ENCODE measurements at places on chromosomes 13 and 19.

- no peak for DNase-seq
Measured at GRCh38 chr13:43482026-43482425, 304.7 kb downstream of the ENOX1 start.

- no peak for DNase-seq
Measured at GRCh38 chr13:110485604-110486003, 75.9 kb downstream of the RAB20 start.

DNA sequence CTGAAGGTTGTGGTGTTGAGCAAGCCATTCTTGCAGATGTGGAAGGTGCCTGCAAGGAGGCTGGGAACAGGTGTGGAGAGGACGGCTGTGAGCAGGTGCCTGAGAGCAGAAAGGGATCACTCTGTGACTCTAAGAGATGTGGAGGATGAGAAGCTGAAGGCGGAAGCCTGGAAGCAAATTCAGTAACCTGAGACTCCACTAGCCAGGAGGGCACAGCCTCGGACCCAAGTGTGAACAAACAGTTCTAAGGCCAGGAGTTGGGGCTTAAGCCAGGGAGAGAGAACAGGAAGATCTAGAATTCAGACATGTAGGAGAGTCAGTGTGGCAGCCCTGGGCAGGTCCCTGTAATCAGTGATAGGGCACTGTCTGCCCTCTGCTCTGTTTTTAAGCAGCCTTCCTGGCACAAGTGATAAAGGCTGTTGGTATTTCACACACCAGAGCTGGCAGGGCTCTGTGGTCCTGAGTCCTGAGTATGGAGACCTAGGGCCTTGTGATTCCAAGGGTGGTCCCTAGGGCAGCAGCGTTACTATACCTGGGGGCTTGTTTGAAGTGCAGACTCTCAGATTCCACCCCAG lies 131.3 kb downstream of the SLC7A1 start:
- DNase-seq: no peak

DNA sequence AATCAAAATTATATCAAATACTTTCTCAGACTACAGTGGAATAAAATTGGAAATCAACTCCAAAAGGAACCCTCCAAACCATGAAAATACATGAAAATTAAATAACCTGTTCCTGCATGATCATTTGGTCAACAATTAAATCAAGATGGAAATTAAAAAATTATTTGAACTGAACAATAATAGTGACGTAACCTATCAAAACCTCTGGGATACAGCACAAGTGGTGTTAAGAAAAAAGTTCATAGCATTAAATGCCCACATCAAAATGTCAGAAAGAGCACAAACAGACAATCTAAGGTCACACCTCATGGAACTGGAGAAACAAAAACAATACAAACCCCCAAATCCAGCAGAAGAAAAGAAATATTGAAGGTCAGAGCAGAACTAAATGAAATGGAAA lies 1460.7 kb downstream of the OLFM4 start:
- DNase-seq: no peak

- DNase-seq: no peak
Measured at GRCh38 chr19:55251341-55252081, 7.3 kb downstream of the PPP6R1 start.

GRCh38 chr13:110006304-110006703 lies 219.9 kb upstream of the IRS2 start:
- DNase-seq: no peak

DNA sequence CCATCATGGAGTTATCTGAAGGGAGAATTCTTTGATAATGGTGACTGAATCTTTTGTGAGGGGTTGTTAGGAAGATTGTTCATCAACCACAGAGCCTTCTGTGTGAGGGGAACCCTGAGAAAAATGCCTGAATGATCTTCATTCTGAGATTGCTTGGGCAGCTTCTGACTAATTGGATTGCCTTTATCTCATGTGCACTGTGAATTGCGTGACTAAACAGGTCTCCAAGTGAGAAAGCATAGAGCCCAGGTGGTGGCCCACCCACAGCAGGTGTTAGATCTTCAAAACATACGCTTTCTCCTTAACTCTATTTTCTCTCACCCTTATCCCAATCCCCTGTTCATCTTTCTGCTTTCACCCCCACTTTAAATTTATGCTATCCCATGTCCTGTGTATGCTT lies 58.3 kb downstream of the DOCK9 start:
- no peak for DNase-seq

DNA sequence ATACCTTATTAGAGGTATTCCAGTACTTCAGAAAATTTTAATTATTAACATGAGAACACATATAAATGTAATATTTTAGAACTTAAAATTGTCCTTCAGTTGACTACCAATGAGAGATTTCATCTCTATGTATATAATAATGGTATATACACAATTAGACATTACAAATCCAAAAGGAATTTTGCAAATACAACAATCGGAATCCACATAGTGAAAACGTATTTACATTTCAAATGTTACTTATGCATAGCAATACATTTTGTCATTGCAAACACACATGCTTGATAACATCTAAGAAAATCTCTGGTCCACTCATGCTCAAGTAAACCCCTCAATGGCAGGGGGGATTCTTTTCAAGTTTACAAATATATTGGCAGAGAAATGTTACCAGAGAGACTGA lies 2345.2 kb downstream of the PCDH9 start:
- no peak for DNase-seq

DNA sequence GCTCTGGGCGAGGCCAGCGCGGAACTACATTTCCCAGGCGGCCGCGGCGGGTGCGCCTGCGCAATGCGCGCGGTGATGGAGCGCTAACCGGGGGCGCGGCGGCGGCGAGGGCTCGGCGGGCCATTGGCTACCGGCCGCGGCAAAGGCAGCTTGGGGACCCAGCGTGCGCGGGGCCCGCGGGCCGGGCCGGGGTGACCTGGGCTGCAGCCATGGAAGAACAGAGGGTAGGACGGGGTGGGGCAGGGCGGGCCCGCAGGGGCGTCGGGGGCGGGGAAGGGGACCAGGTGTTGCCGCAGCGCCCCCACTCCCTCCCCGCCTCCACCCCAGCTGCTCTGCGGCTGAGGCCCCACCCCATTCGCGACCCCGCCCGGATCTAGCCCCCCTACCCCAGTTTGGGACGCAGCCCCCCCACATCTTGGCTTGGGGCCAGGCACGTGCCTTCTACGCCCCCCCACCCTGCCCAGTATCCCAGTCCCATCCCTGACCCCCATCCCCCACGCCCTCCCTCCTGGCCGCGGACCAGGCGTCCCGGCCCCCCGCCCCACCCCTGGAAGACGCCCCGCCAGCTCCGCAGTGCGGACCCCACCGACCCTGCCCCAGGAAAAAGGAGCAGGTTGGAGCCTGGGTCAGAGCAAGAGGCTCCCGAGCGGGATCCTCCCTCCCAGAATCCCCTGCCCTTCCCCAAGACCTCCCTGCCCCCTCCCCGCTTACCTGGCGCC lies at the start of gene FSD1:
Gene FSD1 (plus strand): TSS at position 61 of the 719 bp plus-strand sequence. CDS start 149 bp downstream, at position 210.
- no peak for DNase-seq

- DNase-seq: no peak
Measured at GRCh38 chr13:111031531-111031961, 83.6 kb upstream of the ARHGEF7 start.

DNA sequence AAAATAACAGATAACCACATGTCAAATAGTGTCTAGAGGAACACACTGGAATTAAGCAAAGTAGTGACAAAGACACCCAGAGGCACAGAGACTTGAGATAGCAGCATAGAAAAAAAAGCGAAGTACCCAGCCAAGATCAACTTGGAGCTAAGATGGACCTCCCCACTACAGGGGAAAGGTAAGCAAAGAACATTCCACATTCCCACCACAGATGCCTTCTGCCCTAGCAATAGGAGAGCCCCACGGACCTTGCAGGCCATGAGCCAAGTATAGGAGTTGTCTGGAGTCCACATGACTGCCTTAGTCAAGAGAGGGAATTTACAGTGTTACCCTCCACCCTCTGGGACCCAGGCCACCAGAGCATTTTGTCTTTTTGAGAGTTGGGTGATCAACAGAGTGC lies 110.7 kb upstream of the SPRY2 start:
- no peak for DNase-seq
